ENCODE measurements at places on chromosomes 3 and 15.

GRCh38 chr3:114450008-114450596 lies 156.3 kb downstream of the TIGIT start:
- DNase-seq = no peak

- DNase-seq = no peak
Observed at GRCh38 chr3:48486952-48487351, 17.0 kb downstream of the SHISA5 start.

DNA sequence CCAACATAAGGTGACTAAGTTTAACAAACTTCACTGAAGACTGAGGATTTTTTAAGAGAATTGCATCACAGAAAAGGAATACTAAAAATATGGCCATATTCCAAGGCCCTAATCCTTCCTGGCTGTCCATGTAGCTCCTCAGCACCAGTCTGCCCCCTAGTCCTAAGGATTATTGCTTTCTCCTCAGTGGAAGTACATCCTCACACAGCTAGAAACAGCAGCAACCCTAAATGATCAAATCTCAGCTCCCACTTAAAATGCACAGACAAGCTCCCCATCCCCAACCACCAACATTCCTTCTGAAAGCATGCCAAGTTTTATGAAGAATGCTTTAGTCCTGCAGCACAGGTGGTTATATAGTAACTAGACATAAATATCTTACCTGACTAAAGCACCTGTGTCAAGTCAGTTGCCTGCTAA lies 14.7 kb downstream of the ST3GAL6 start:
- peak; percentile 92 for DNase-seq

GRCh38 chr3:128494367-128494650 lies 1.3 kb upstream of the GATA2 start:
- DNase-seq = no peak
